Astrocyte of the cerebellum (primary cell): ENCODE measurements at places on chromosomes 7 and 10.
A peak's percentile ranks its signal among the peaks of the same experiment; 100 is the strongest.

- no peak for DNase-seq
Measured at GRCh38 chr7:31939076-31939475, 131.1 kb downstream of the PDE1C start.

- DNase-seq: no peak
Measured at GRCh38 chr7:50145226-50145625, 52.2 kb upstream of the ZPBP start.

GRCh38 chr7:19112274-19113001 is 5.0 kb downstream of the TWIST1 start:
- peak; percentile 96 for DNase-seq

- no peak for DNase-seq
Measured at GRCh38 chr10:37638569-37638968, 218.8 kb downstream of the ZNF248 start.

DNA sequence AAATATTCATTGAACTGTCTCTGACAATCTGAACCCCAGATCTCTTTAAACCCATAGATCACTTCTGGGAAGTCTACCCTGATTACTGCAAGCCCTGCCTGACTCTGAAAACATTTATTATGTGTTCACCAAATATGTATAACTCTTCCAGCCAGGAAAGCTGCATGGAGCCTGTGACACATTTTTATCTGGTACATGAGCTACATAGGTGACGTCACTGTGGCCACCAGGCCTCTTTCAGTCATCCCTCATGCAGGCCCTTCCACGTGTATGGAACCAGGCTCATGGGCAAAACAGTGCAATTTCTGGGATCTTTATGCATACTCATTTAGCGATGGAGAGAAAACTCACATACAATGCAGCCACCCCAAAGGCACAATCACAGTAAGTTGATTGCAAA is 133.9 kb upstream of the NUPR2 start:
- no peak for DNase-seq
